Posterior cingulate gyrus (tissue), 11 donors: ENCODE measurements at places on chromosomes 2 and 18.
A peak's percentile ranks its signal among the peaks of the same experiment; 100 is the strongest.

DNA sequence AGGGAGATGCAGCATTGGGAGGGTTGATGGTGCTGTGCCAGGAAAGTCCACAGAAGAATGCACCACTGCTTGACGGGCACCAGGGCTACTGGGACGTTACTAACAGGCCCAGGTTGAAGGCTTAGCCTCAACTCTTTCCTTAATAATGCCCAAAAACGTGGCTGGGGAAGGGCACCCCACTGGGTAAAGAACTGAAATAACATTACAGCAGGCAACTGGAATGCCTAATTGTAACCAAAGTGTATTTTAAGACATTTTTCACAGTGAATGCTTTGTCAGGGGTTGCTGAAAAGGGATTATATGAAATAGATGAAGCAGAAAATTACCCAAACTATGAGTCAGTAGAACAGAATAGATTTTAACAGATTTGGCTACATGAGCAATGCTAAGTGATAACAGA, 191.3 kb downstream of the CMPK2 start:
- no peak for DNase-seq

- DNase-seq: no peak
Observed at GRCh38 chr2:237597196-237598145, 6.9 kb upstream of the RAB17 start.

GRCh38 chr2:44881856-44882255, 59.6 kb upstream of the SIX3 start:
- no peak for DNase-seq

DNA sequence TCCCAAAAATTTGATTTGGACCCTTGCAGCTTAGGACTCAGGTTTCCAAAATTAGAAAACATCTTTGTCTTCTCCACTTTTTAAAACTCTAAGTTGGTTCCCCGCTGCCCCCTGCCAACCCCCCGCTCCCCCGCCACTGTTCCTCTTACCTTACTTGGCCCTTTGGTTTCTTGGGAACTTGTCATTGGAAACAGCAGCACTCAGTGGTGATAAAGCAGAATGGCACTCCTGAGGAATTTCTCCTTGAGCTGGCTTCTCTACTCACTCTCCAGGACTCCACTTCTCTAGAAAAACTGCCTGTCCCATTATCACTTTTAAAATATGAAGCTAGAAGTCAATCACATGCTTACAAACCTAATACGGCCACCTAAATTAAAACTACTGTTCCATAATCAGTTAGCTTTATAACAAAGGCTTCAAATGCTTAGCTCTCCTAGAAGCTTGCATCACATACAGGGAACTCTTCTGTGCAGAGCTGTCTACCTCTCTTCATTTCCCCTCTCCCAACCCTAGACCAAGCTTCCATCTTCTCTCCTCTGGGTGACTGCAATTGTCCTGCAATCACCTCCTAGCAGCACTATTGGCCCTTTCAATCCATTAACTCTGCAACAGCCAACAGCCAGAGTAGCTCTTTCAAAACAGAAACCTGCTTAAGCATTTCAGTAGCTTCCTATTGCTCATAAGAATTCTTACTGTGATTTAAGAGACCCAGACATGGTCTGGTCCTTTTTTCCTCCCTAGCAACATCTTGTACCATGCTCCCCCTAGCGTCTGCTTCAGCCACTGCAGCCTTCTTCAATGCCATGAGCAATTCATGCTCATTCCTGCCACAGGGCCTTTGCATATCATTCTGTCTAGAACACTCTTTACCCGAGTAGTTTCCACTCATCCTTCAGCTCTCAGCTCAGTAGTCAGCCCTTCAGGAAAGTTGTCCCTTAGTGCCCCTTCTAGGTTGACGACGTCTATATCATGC, 15.2 kb upstream of the PLEKHM3 start:
- peak; percentile 59 for DNase-seq

GRCh38 chr18:13477147-13477683, 249.1 kb downstream of the FAM210A start:
- no peak for DNase-seq

GRCh38 chr18:58536534-58537271, 92.2 kb downstream of the ALPK2 start:
- DNase-seq: no peak

- no peak for DNase-seq
Observed at GRCh38 chr2:206158563-206159345, 490 bp downstream of the NDUFS1 start.

GRCh38 chr2:70010576-70011111, 49.2 kb upstream of the ASPRV1 start:
- DNase-seq: no peak

GRCh38 chr2:54894467-54894866, 155.8 kb downstream of the RTN4 start:
- DNase-seq: no peak

- no peak for DNase-seq
Observed at GRCh38 chr18:12628706-12629702, 28.9 kb downstream of the SPIRE1 start.

DNA sequence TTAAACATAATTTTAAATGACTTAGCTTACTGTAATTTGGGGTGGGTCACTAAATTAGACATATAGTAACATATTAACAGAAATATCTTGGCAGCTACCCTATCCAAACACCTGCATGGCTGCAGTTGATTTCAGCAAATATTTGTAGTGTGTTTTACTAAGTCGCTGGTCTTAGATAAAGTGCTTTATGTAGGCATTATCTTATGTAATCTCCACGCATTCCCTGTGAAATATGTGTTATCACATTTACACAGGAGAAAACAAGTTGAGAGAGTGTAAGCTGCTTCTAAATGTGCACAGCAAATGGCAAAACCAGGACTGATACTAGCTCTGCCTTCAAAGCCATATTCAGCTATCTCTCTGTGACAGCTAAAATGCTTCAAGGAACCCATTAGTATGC, 72.0 kb downstream of the NYAP2 start:
- no peak for DNase-seq

GRCh38 chr2:213167271-213167930, 16.0 kb upstream of the IKZF2 start:
- DNase-seq: no peak

- no peak for DNase-seq
Observed at GRCh38 chr2:175842996-175843395, 159.1 kb downstream of the LNPK start.

- peak; percentile 90 for DNase-seq
Observed at GRCh38 chr18:74551936-74552555, 17.7 kb downstream of the CNDP1 start.

- no peak for DNase-seq
Observed at GRCh38 chr18:58405107-58405898, 223.6 kb downstream of the ALPK2 start.

GRCh38 chr2:232872826-232873225, 2.8 kb downstream of the SNORC start:
- DNase-seq: no peak

- no peak for DNase-seq
Observed at GRCh38 chr2:45554073-45554741, 56.9 kb downstream of the SRBD1 start.

GRCh38 chr2:20103530-20103929, 52.1 kb upstream of the LAPTM4A start:
- DNase-seq: no peak

- DNase-seq: no peak
Observed at GRCh38 chr2:18855027-18855426, 265.7 kb upstream of the NT5C1B start.

- DNase-seq: no peak
Observed at GRCh38 chr18:27956001-27956640, 220.8 kb downstream of the CDH2 start.

DNA sequence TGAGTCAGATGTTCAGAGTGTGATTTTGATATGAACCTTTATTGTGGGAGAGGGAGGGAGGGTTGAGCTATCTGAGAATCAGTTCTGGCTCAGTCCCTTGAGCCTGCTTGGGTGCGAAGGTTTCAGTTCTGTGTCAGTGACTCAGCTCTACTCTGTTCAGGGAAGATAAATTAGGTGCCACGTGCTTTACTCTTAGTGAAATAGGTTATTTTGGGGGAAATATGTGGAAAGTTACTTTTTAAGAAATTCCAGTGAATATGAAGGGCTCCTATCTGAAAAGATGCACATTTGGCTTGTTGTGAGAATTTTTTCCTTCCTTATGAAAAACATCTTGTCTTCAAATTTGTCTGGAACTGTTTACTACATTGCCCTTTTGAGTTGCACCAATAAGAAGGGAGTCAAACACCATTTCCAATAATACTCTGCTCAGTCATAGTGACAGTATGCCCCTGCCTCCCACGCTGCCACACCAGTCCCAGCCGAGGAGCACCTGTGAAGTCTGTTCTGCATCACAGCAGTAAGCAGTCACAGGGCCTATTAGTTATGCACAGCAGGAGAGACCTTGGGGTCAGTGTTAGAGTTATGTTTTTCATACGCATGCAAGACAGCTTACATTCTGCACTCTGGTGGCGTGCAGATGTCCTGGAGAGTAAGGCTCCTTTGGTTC, 32.8 kb upstream of the DNAH7 start:
- no peak for DNase-seq

GRCh38 chr2:223894009-223894408, 51.1 kb downstream of the WDFY1 start:
- no peak for DNase-seq

GRCh38 chr2:216001216-216002100, 11.9 kb downstream of the MREG start:
- DNase-seq: no peak

GRCh38 chr2:233358335-233358734, 4.0 kb downstream of the DGKD start:
- no peak for DNase-seq

DNA sequence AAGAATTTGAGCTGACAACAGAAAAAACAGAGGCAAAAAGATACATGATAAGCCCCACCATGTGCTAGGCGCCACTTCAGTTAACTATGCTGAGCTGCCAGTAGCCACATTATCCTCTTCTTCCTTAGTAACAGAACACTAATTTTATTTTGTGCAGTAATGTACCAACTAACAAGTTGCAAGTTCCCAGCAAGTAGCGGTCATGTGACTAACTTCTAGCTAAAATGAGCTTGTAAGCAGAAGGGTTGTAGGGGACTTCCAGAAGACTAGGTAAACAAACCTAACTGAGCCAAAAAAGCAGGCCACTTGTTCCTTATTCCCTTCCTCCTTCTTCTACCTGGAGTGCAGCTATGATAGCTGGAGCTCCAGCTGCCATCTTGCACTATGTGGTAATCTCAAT, 75.5 kb downstream of the DTNB start:
- DNase-seq: no peak

DNA sequence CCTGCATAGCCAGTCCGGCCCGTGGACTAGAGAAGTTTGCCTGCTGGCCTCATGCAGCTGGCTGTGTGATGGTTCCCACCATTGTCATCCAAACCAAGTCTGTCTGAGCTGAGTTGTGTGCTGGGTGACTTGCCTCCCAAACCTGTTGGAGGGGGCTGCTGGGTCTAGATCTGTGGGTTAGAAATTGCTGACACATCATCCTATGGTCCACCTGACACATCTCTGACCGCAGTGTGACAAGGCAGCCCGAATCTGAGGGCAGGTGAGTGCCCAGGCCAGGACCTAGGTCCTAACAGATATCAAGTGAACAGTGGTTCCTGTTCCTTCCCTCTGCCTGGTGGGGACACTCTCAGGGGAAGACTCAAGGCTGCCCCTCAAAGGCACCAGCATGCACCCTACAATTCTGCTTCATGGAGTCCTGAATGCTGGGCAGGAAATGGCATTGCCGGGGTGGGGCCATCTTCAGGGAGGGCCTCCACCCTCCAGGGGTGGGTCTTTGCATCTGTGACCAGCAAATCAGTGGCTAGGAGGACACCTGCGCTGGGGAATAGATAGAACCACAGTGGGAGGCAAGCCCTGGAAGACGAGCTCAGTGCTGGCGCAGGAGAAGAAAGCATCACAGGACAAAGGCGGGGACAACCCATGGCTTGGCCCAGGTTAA, 117.9 kb upstream of the ID2 start:
- no peak for DNase-seq
